ENCODE measurements at places on chromosomes 2 and 18.

DNA sequence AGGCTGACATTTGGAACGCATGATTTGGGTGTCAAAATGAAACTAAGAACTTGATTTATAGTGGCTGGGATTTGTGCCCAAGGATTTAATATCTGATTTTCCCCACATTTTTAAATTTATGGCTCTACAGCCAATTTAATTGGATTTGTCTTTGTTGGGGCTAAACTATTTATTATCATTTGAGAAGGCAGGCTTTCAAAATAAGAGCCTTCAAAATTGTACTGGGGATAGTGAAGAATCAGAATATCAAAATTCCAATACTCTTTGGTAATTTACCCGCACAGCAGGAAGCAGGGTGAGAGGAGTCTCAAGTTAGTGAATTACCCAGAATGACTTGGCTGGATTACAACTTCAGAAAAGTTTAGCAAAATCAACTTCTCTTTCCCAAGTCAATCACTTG is 278.1 kb downstream of the LRATD1 start:
- H3K4me1 ChIP-seq: no peaks in the 10 kb centered on the region
- H3K27me3 ChIP-seq: no peaks in the 10 kb centered on the region
- no peak for DNase-seq
- no peaks in the 10 kb centered on the region for H3K36me3 ChIP-seq
- H3K27ac ChIP-seq: no peak overlapping the region

DNA sequence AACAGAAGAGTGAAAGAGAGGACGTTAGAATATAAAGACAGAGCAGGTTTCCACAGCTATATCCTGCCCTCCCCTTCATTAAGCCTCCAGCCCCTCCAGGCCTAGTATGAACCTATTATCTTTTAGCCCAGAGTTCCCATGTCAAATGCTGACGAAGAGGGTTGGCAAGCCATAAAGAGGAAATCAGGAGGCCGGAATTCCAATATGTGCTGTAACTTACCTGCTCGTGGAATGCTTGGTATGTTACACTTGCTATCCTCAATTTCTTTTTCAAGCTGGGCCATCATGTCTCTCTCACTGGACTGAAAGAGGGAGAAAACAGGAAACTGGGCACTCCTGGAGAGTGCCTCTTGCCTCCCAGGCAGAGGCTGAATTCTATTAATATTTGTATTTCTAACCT is 264.1 kb downstream of the TRIB2 start:
- no peak overlapping the region for H3K27ac ChIP-seq
- H3K4me3 ChIP-seq: no peak overlapping the region
- H3K36me3 ChIP-seq: no peaks in the 10 kb centered on the region
- DNase-seq: no peak

DNA sequence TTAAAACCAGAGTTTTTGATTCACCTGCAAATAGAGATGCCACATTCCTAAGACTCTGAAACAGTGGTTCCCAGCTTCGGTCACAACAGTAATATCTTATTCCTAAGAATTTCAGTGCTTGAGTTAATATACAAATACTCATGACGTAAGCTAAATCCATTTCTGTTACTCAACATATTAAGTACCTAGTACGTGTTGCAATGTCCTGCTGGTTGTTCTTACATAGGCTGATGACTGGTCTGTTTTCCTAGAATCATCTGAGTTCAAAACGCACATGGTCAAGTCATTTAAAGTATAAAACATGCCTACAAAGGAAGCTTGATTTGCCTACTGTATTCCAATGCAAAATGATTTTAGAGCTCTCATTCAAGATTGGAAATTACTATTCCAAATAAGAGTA is 7.2 kb downstream of the NCL start:
- H3K27ac ChIP-seq: no peak overlapping the region
- H3K27me3 ChIP-seq: no peaks in the 10 kb centered on the region
- peaks cover 39% of the 10 kb centered on the region for H3K36me3 ChIP-seq
- H3K4me1 ChIP-seq: peaks cover 24% of the 10 kb centered on the region
- no peak for DNase-seq

DNA sequence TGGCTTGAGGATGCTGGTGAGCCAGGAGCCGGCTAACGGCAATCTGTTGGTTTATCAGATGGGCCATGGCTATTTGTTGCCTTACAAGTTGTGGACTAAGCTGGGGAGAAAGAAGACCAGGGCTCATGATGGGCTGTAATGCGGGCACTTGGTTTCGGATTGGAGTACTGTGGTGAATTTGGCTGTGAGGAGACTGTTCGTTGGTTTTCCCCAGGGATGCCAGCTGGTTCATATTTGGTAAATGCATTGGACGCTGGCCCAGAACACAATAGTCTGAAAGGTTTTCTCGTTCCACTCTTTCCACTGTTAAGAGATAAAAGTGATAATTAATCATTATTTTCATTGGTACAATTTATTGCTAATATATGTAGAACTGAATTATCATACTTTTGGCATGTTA is 108.9 kb downstream of the SATB2 start:
- no peaks in the 10 kb centered on the region for H3K4me1 ChIP-seq
- H3K27ac ChIP-seq: no peak overlapping the region
- no peak overlapping the region for H3K4me3 ChIP-seq
- no peaks in the 10 kb centered on the region for H3K36me3 ChIP-seq
